Activated naive CD4-positive, alpha-beta T cell treated with anti-CD3 and anti-CD28 coated beads for 36 hours (primary cell): ENCODE measurements at places on chromosomes 4 and X.

- peak; percentile 70 for DNase-seq
These were observed 1.6 kb downstream of the PRICKLE3 start for GRCh38 chrX:49184294-49185281.

GRCh38 chrX:22063284-22063683 is 31.2 kb downstream of the PHEX start:
- peak; percentile 32 for DNase-seq

DNA sequence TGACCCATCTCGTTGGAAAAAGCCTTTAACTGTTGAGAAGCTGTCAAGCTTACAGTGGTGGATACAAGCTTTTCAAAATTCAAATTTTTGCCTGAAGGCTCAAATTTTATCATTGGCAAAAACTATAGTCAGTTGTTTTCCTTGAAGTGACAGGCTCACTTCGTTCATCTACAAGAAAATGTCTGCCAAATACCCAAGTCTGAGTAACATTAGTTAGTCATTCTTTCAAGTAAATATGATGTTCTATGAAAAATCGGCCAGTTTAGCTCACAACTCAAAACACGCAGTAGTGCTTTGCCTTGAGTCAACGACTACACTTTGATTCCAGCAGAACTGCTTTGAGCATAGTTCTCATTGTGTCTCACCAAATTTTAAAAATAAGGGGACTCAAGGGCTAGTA is 170.3 kb upstream of the MAMLD1 start:
- no peak for DNase-seq

GRCh38 chr4:139319571-139319970 is 17.3 kb upstream of the NDUFC1 start:
- no peak for DNase-seq

GRCh38 chrX:68443155-68443868 is 10.0 kb upstream of the OPHN1 start:
- DNase-seq: peak; percentile 27

GRCh38 chr4:41389356-41389755 is 132.6 kb downstream of the UCHL1 start:
- no peak for DNase-seq

- DNase-seq: no peak
These were observed 1297.3 kb downstream of the C4orf33 start for GRCh38 chr4:130393231-130393630.

- DNase-seq: no peak
These were observed 377.2 kb upstream of the ANXA10 start for GRCh38 chr4:167715176-167715575.

- DNase-seq: no peak
These were observed 58.1 kb downstream of the SLC30A9 start for GRCh38 chr4:42048394-42048793.

- no peak for DNase-seq
These were observed 117.6 kb upstream of the GPR101 start for GRCh38 chrX:137151403-137151802.

- DNase-seq: no peak
These were observed 335.1 kb upstream of the CLNK start for GRCh38 chr4:11019451-11020240.

DNA sequence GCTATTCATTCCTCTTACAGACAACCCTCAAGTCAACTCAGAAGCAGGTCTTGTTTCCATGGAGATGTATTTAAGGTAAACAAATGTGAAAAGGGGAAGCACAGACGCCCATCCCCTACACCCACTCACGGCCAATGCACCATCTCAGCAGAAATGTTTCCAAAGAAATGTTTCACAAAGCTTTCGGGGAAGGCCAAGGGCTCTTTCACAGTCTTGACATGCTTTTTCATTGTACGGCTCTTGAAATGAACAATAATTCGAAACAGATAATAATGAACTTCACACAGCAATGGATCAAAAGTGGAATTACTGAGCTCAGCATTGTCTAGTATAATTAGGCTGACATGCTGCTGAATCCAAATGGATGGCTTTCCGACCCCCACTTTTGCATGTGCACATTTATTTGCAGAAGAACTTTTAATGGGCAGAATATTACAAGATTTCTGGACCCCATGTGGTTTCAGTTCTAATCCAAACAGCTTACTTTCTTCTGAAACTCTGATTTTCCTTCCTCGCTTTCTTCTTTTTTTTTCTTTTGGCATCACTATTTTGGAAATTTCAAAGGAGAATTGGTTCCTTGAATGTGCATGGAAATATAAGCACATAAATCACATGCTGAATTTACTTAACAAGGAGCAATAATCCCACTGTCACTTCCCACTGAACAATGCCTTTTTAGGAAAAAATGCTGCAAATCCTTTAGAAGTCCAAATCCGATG is 160.9 kb downstream of the SMIM20 start:
- DNase-seq: peak; percentile 85

GRCh38 chr4:123104310-123105025 is 182.1 kb upstream of the NUDT6 start:
- no peak for DNase-seq

DNA sequence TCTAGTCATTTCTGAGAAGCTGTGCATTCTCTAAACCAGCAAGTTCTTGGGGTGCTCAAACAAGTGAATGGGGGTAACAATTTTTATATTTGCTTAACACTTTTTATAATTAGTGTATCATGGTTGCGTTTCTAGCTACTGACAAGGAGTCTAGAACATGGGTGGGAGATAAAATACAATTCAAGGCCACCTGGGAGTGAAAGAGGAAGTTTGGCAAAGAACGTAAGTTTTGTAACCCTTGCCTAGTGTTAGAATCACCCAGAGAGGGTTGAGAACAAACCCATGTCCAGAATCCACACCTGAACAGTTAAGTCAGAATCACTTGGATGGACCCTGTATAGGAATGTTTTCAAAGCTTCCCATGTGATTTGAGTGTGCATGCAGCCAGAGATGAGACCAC is 92.7 kb downstream of the AFF2 start:
- DNase-seq: no peak

- peak; percentile 79 for DNase-seq
These were observed 112.5 kb upstream of the ATP6AP2 start for GRCh38 chrX:40468033-40468846.

- DNase-seq: no peak
These were observed 132.0 kb downstream of the AFF2 start for GRCh38 chrX:148632444-148632843.

GRCh38 chrX:135345107-135345589 is 35.9 kb downstream of the ETDC start:
- no peak for DNase-seq

GRCh38 chrX:107676559-107677378 is 48.5 kb downstream of the PRPS1 start:
- DNase-seq: peak; percentile 53

DNA sequence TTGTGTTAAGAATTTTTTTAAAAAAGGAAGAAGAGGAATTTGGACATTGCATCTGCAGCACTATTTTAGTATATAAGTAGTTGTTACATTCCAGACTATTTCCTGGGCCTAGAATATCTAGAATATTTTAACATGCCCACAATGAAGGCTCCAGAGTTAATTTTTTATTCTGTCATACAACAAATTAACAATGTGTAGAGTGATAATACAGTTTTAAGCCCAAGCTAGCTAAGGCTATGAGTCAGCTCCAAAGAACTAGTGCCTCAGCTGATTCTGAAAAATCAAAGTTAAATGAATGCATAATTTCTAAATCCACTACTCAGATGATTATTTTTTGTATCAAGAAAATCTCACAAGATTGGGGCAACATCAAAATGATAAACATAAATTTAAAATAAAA is 231.4 kb downstream of the PRDM5 start:
- no peak for DNase-seq

DNA sequence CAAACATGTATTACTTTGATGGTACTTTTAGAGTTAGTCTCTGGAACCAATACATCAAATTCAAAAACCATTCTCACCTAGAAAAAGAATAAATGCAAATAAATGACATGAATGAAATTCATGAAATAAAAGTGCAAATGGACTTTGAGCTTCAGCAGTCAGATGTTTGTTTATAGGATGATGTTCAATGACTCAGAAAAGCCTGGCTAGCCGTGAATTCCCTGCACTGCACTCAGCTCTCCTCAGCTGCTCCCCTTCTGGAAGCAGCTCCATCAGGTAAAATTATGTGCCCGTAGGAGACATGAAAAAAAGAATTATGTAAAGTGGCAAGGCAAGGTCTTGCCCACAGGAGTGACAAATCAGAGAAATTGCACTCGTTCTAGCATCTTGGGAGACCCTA is 390.6 kb downstream of the GPM6A start:
- no peak for DNase-seq

- no peak for DNase-seq
These were observed 13.9 kb downstream of the TACC3 start for GRCh38 chr4:1735215-1735614.

GRCh38 chrX:124476562-124476961 is 130.2 kb downstream of the SH2D1A start:
- DNase-seq: no peak

GRCh38 chr4:81965454-81965853 is 408.3 kb downstream of the HNRNPD start:
- DNase-seq: no peak

- DNase-seq: no peak
These were observed 428.4 kb downstream of the AFF2 start for GRCh38 chrX:148928811-148929210.

DNA sequence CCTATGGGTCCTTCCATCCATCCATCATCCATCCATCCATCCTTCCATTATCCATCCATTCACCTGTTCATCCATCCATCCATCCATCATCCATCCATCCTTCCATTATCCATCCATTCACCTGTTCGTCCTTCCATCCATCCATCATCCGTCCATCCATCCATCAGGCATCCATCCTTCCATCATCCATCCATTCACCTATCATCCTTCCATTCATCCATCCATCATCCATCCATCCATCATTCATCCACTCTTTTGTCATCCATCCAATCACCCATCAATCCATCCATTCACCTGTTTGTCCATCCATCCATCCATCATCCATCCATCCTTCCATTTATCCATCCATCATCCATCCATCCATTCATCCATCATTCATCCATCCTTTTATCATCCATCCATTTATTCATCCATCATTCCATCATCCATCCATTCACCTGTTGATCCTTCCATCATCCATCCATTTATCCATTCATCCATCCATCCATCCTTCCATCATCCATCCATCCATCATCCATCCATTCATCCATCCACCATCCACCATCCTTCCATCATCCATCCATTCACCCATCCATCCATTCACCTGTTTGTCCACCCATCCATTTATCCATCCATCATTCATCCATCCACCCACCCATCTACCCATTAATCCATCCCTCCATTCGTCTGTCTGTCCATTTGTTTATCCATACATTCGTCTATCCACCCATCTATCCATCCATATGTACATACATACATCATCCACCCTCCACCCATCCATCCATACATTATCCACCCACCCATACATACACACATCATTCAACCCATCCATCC is 34.8 kb downstream of the SH3TC1 start:
- no peak for DNase-seq

DNA sequence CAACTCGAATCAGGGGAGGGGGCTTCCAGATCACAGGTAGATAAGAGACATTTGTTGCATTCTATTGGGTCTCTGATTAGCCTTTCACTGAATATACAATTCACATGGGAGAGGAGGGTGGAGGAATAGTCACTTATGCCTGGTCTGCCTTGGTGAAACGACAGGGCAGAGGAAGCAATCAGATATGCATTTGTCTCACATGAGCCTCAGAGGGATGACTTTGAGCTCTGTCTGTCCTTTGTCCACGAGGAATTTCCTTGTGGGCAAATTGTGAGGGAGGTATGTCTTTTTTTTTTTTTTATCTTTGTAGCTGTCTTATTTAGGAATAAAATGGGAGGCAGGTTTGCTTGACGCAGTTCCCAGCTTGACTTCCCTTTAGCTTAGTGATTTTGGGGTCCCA is 28.5 kb upstream of the TMSB4X start:
- DNase-seq: no peak

- DNase-seq: peak; percentile 61
These were observed 67.3 kb upstream of the VBP1 start for GRCh38 chrX:155148724-155149537.

- no peak for DNase-seq
These were observed 227.7 kb downstream of the DLG3 start for GRCh38 chrX:70672326-70672725.

DNA sequence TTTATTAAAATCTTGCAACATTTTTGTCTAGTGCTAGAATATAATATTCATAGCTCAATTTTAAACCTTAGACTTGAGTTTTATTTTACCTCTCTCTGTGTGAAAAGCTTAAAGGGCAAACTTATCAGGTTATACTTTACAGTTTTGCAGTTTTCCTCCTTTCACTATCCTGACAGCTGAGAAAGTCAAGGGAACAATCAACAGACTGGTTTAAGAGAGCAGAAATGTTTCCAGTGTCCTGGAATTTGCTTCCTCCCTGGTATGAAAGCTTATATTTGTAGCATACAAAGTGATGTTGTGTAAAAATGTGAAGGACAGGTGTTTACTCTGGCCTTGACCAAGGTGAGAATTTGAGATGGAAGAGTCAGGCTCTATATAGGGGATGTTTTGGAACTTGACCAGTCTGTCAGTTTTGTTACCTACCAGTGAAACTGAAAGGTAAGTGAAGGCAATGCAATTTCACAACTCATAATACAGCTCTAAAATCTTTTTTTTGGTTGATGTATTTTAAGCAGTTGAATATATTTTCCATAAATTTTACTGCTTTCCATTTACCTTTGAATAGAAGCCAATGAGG is 64.6 kb downstream of the FHIP1A start:
- DNase-seq: no peak

DNA sequence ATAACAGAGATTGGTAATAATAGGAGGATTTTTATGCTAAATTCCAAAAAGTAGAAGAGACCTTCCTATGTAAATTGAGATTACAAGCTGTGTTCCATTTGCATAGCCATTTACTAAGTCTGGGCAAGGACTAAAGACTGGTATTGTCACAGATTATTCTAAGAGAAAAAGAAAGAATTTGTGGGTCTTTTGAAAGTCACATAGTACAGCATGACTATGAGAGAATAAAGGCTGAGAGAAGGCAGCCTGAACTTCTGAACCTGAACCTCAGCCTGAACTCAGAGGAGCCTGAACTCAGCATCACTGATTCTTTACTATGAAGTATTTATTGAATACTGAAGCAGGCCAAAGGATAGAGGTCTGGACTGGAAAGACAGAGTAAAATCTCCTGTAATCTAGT is 297.5 kb downstream of the STPG2 start:
- DNase-seq: no peak

GRCh38 chr4:108991551-108992328 is 228.9 kb upstream of the ETNPPL start:
- no peak for DNase-seq

GRCh38 chr4:168979338-168979737 is 30.7 kb downstream of the CBR4 start:
- DNase-seq: no peak

DNA sequence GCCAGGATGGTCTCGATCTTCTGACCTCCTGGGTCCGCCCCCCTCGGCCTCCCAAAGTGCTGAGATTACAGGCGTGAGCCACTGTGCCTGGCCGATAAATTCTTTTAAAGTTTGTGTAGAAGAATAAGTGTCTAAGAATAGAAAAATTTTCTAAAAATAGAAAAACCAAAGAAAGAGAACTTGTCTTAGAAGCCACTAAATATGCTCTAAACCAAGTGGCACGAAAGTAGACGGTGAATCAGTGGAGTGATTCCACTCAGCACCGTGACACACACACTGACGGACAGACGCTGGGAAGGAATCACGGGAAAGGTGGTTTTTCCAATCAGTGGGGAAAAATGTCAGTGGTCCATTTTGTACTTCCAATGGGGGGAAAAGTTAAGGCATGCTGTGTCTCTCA is 72.7 kb upstream of the PSAPL1 start:
- no peak for DNase-seq

GRCh38 chr4:37641352-37641751 is 44.8 kb downstream of the RELL1 start:
- no peak for DNase-seq
